ENCODE measurements at places on chromosomes 7 and 10. TPM values are rescaled to one million over a fixed set of nuclear protein-coding genes. Genes with fewer than 3 reads are reported as not detected.

DNA sequence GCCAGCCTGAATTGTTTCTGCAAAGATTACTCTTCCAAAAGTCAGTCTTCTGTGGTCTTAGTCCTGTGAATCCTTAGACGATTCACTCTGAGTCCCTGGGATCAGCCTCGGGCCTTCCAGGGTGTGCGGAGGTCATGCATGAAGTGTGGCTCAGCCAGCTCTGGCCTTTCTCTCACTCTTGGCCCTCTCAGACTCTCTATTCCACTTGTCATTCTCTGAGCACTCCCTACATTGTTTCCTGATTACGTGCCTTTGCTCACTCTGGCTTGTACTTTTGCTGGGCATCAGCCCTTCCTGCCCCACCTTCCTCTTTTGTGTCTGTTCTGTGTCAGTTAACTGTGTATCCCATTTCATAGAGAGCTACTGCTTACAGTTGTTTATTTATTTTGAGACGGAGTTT, 36.0 kb downstream of the CCNY start:
- no peak for DNase-seq

DYNC1I1 gene
- polyA plus RNA-seq = 0.43 TPM

PPP2R2D gene
- 46.1 TPM for polyA plus RNA-seq

FAM25A gene
- polyA plus RNA-seq = not detected

DNA sequence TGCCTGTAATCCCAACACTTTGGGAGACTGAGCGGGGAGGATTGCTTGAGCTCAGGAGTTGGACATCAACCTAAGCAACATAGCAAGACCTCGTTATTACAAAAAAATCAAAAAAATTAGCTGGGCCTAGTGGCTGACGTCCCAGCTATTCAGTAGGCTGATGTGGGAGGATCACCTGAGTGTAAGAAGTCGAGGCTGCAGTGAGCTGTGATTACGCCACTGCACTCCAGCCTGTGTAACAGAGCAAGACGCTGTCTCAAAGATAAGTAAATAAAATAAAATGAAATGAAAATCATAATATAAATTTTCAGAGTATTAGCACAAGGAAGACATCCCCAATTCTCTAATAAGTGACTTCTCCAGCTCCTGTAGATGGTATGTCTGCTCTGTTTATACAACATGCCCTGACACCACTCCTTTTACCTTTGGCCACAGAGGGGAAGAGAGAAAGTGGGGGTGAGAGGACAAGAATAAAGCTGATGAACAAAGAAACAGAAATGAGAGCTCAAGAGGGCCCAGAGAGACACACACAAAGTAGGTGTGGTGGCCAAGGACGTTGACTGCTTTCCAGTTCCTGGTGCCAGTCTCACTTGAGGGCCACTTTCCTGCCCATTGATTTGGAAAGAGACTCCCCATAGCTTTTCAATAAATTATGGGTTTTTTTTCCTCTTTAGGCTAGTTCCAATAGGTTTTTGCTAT, 62.9 kb downstream of the PTTG1IP2 start:
- DNase-seq = no peak

GRCh38 chr10:124916098-124916584, 25.8 kb upstream of the ZRANB1 start:
- DNase-seq = no peak

PPP1R9A gene
- polyA plus RNA-seq = 28.7 TPM

DNA sequence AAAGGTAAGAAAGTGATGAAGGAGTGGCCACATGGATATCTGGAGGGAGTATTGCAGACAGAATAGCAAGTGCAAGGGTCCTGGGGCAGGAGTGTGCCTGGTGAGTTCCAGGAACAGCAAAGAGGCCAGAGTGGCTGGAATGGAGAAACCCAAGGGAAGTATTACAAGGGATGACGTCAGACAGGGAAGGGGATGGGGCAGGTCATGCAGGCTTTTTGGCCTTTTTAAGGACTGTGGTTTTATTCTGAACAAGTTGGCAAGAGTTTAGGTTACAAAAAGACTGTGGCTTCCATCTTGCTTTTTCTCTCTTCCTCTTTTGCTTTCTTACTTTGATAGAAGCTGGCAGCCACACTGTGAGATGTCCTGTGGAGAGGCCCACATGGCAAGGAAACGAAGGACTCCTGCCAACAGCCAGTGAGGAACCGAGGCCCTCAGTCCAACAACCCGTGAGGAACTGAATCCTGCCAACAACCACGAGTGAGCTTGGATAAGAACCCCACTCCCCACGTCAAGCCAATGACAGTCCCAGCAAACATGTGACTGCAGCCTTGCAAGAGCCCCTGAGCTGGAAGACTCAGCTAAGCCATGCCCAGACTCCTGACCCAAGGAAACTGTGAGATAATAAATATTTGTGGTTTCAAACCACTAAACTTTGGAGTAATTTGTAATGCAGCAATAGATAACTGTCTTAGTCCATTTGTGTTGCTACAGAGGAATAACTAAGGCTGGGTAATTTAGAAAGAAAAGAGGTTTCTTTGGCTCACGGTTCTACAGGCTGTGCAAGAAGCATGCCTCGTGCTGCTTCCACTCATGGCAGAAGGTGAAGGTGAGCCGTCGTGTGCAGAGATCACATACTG, 19.8 kb upstream of the KDM7A start:
- no peak for DNase-seq

GRCh38 chr10:1595242-1595600, 142.1 kb downstream of the ADARB2 start:
- DNase-seq = no peak

SPDYE1 gene
- 0.40 TPM for polyA plus RNA-seq

DNA sequence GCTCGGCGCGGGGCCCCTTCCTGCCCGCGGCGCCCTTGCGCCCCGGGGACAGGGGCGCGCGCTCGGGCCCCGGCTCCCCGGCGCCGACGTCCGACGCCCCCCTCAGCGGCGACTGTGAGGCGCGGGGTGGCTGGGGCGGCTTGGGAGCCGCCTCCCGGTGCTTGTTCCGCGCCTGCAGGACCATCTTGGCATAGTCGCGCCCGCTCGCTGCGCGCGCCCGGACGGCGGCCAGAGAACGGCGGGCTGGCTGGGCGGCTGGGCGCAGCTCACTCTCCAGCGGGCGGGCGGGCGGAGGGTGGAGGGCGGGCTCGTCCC, at the start of gene DPY19L1:
Gene DPY19L1, minus strand, starts transcription at position 275 of the 315 bp plus-strand sequence. Its CDS starts 91 bp downstream, at position 184.
- DNase-seq = no peak

DNA sequence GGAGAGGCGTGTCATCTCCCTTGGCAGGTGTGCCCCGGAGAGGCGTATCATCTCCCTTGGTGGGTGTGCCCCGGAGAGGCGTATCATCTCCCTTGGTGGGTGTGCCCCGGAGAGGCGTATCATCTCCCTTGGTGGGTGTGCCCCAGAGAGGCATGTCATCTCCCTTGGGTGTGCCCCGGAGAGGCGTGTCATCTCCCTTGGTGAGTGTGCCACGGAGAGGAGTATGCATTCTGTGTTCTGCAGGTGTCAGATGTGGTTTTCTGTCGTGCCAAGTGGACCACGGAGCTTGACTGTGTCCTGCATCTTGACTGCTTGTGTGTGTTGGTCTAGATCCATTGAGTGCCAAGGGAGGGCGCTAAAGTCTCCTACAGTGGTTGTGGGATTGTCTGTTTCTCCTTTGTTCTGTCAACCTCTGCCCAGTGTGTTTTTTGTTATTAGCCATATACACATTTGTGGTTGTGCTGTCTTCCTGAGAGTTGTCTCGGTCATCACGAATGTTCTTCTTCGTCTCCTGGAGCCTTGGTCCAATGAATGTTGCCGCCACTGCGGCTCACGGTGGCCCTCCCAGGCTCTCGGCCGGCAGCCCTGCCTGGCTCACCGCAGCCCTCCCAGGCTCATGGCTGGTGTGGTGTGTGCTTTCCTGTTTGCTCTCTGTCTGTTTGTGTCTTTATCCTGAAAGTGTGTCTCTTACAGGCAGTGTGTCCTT, 96.8 kb downstream of the INPP5A start:
- DNase-seq = no peak

DNA sequence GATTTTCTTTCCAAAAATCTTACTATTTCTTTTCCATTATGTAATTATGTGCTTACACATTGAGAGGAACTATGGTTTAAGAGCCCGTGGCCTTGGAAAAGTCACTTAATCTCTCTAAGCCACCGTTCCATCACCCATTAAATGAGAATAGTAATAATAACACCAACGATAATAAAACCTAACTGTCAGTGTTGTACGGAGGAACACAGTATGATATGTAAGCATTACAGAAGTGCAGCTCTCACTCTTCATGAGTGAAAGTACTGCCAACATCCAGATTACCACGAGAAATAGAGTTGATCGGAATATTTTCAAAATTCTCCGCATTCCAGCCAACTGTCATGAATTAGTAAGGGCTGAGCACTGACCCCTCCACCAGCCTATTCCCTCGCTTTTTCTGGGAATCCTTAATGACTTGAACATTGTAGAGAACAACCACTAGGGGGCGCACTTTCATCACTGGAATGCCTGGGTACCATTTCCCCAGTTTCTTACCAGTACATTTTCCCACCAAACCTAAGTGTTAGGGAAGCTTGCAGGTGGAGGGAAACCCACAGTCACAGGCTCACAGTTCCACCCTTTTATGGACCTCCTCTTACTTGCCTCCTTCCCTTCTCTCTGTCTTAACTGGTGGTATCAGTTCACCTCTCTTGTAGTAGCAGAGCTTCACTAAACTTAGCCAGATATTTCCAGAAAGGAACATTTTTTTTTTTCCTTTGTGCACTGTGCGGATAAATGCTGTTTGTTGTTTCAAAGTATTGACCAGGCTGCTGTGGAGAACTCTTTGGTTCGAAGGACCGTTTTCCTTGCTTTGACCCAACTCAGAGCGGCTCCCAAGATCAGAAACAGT, 27.8 kb downstream of the NKX2-3 start:
- peak; percentile 43 for DNase-seq

DNA sequence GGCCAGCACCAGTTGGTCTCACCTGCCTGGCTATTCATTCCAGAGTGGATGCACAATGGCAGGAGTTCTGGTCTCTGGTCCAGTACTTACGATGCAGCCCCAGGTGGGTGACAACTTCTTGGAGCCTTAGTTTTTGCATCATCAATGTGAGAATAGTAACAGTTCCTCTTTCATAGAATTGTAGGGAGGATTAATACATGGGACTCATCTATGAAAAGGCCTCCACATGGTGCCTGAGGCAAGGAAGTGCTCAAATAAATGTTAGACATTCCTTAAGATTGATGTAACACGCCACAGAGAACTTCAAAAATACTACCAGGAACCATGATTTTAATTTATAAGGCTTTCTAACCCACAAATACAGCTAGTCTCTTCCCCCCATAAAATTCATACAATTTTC, 120.1 kb upstream of the CHST15 start:
- DNase-seq = no peak

- no peak for DNase-seq
Observed at GRCh38 chr10:101839002-101839401, 4.6 kb downstream of the KCNIP2 start.

GRCh38 chr10:95896071-95896850, 11.5 kb upstream of the CC2D2B start:
- no peak for DNase-seq

All from renal pelvis (tissue), 12 donors.